ENCODE measurements at places on chromosomes 12 and 14.

GRCh38 chr12:26226122-26226521 is 30.7 kb downstream of the SSPN start:
- no peak for DNase-seq

DNA sequence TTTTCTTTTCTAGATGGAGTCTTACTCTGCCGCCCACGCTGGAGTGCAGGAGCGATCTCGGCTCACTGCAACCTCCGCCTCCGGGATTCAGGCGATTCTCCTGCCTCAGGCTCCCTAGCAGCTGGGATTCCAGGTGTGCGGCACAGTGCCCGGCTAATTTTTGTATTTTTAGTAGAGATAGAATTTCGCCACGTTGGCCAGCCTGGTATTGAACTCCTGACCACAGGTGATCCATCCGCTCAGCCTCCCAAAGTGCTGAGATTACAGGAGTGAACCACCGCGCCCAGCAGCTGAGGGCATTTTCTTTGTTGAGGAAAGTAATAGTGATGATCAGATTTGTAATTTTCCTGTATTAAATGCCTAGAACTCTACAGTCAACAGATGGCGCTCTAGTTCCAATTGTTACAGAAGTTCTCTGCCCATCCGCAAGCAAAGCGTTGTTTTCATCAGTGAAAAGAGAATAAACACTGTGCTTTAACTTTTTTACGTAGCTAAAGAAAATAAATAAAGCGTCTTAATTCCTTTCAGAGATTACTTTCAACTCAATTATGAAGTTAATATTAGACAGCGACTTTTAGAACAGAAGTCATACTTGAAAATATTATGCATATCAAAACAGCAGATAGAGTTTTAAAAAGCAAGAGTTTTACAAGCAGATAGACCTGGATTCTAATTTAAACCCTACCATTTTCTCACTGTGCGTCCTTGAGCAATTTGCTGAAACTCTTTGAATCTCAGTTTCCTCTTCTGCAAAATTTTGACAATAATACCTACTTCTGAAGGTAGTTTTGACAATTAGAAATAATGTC is 335.1 kb downstream of the DUSP6 start:
- DNase-seq = peak; percentile 34

- DNase-seq = no peak
These were observed 351.1 kb upstream of the FLRT2 start for GRCh38 chr14:85178864-85179263.

DNA sequence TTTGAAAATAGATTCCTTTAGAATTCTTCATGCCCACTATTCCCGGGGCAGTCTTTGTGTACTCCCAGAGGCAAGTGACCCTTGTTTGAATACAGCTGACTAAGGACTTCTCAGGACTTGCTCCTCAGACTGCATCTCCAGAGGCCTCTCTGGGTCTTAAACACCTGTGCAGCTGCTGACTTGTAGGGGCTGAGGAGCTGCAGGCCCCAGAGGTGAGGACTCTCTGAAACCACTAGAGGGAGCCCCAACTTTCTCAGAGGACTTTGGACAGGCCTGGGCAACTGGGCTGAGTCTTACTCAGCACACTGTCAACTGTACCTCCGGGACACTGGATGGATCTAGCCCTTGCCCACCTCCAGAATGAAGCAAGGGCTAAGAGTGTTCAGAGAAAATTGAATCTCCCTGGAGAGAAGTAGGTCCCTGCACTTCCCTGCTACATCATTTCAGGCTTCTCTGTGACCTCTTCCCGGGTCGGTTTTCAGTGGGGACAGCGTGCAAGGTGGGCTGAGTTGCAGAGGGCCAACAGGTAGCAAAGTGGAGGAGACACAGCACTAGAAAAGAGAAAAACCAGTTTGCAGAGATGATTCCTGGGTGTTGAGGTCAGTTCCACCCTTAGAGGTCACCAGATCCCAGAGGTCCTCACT is 164.6 kb downstream of the TMEM117 start:
- DNase-seq = peak; percentile 19

DNA sequence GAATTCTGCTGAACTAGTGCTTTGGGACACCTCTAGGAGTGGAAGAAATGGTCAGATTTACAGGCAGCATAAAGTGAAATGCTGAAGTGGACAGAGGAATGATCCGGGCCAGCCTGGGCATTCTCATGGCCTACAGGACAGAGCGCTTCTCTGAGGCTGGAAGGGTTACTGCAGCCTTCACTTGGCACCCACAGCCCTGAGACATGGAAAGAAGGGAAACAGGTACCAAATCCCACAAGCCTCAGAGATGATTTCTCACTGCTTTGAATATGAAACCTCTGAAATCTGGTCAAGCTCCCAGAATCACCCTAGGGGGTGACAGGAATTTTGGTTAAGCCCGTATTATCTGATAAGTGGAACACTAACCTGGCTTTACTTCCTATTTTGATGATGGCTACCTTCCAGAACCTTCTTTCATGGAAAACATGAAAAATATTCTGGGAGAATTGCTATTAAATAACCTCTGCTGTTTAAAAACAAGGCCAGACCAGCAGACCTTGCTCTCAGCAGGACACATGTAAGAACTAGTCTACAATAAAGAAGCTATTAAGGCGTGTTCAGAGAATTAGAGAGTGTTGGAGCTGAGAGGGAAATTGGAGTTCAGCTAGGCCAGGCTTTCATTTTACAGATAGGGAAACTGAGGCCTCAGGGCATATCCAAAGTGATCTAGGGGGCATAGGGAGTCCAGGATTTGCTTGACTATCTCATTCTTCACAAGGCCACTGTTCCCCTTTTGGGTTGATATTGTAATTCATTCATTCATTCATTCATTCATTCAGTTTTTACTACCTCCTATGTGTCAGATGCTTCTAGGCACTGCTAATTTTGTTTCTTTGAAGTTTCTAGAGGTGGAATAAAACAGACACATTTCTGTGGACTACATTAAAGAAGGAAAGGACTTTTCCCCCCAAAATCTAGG is 281.5 kb downstream of the ZFP36L1 start:
- DNase-seq = no peak

GRCh38 chr12:68772714-68773113 is 26.7 kb downstream of the SLC35E3 start:
- no peak for DNase-seq

DNA sequence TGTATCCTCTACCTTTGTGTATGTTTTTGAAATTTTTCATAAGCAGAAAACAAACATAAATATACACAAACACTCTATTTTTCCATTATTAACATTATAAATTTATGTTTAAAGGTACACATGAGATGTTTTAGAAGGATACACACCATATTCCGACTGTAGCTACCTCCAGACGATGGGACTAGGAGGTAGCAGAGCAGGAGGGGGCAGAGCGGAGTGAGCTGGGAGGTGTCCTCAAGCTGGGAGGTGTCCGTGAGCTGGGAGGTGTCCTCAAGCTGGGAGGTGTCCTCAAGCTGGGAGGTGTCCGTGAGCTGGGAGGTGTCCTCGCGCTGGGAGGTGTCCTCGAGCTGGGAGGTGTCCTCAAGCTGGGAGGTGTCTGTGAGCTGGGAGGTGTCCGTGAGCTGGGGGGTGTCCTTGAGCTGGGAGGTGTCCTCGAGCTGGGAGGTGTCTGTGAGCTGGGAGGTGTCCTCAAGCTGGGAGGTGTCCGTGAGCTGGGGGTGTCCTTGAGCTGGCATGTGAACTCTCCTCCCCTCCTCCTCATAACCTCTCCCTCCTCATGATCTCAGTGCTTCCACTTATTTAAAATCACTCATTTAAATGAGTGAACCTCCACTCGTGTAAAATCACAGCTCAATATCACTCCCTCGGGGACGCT is 346.9 kb upstream of the SFSWAP start:
- DNase-seq = no peak

- no peak for DNase-seq
These were observed 144.4 kb downstream of the CAND1 start for GRCh38 chr12:67413577-67413976.

- DNase-seq = no peak
These were observed 599.9 kb downstream of the SOX5 start for GRCh38 chr12:23349564-23349963.

All from GM13976 (cell line).